ENCODE measurements at places on chromosomes 3 and 15.
A peak's percentile ranks its signal among the peaks of the same experiment; 100 is the strongest.

DNA sequence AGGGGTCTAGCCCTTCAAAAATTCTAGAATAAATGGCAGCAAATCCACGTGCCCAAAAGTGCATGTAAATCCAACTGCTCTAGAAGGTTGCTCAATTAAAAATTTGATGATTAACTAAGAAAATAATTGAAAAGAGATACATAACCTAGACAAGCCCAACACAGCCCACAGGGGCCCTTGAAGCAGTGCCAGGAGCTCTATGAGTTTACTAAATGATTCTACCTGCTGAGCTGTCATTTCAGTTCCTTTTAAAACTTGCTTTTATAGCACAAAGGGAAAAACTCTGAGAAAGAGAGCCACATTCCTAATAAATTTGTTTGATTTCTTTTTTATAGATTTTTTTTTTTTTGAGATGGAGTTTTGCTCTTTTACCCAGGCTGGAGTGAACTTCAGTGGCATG, 38.9 kb upstream of the GNB5 start:
- DNase-seq: no peak

- no peak for DNase-seq
Measured at GRCh38 chr3:54171509-54171908, 49.2 kb downstream of the CACNA2D3 start.

DNA sequence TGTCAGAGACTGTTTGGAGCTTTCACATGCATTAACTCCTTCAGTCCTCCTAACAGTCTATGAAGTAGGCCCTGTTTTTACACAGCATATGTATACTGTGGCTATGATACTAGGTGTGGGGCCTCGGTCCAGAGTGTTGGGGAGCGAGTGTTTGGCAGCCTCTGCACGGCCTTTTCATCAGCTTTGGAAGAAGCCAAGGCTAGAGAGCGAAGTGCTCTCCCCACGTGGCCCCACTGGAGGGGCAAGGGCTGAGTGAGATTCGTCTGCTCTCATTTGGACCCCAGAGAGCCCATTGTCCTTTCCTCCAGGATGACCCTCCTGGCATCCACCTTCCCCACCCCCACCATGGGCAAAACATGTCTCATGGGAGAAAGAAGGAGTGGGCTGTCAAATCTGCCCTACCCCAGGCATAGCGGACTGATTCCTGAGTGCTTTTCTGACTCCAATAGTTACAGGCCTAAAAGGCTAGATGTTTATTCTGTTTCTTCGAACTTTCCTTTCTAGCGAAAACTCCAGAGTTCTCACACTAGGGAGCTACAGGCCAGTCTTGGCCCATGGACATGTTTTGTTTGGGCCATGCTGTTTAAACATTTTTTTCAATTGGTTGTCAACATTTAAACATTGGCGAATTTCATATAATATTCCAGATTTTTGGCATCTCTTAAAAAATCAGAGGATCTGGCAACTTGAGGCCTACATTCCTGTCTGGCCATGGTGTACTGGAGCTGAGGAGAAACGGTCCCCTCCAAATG, 76.0 kb downstream of the EEFSEC start:
- no peak for DNase-seq

GRCh38 chr3:107962946-107963345, 127.9 kb downstream of the CD47 start:
- peak; percentile 43 for DNase-seq

DNA sequence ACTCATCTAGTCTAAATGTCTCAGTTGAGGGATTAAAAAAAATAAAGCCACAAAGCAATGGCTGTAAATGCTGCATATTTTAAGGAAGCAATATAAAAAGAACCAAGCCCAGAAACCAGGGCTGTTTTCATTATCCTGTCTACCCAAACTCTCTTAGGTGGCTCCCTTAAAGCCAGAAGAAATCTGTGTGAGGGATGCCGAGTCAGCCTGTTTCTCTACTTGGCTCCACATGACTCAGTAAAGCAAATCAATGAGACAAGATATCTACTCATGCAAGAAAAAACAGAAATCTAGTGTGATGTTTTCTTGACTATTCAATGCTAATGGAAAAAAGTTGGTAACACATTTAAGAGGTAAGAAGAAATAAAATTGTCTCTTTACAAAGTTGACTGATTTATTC, 296.2 kb downstream of the ZBTB20 start:
- DNase-seq: no peak

DNA sequence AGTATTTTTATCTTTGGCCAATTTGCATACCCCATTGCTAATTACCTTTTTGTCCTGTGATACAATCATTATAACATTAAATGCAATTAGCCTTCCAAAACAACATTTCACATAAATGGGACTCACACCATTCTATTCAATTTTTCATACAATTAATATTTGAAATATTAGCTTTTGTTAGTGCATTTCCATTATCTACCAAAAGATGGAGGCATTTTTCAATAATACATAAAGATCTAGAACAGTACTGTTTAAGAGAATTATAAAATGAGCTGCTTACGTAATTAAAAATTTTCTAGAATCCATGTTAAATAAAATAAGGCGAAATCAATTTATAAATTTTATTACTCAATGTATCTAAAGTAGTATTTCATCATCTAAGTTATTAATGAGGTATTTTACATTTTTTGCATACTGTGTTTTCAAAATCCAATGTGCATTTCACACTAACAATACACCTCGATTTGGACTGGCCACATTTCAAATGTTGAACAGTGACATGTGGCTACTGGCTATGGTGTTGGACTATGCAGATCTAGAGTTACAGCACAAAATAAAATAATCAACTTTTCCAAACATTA, 74.3 kb downstream of the TJP1 start:
- DNase-seq: no peak

DNA sequence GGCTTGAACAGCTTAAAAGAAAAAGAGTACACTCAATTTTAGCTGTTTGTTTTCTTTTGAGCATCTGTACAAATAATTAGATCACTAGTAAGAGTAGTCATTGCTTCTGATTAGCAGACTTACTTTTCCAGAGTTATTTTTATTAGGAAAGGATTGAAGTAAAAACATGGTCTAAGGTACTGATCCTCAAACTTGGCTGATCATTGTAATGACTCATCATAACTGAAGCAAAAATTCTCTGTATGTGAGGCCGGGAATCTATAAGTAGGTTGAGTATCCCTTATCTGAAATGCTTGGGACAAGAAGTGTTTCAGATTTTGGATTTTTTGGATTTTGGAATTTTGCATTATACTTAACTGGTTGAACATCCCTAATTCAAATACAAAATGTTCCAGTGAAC, 12.4 kb downstream of the NMD3 start:
- no peak for DNase-seq

DNA sequence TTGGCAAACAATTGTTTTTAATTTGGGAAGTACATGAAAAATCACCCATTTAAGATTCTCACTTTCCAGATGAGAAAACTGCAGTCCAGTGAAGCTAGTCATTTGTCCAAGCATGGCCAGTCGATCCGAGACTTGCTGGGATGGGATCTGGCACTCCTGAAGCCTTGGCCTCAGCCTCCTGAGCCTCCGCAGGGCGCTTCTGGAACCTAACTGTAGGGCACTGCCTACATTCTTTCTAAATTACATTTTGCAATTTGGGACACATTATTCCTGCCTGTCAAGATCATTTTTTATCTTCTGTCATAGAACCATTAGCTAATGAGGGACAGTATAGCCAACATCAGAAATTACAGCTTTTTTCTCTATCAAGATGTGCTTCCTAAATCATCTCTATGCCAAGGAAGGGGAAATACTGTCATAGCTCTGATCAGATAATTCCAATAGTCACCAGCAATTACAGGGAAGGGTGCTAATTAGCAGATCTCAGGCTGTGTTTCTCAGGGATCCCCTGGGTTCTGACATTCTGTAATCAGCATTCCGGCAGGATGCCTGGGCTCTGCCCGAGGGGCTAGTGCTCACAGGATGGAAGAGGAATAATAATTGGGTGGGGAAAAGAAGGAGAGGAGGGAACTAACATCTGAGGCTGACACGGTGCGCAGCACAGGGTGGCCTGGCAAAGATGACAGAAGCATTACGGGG, 28.3 kb downstream of the ANAPC13 start:
- no peak for DNase-seq

GRCh38 chr15:43911235-43911781, 84.5 kb downstream of the WDR76 start:
- no peak for DNase-seq

DNA sequence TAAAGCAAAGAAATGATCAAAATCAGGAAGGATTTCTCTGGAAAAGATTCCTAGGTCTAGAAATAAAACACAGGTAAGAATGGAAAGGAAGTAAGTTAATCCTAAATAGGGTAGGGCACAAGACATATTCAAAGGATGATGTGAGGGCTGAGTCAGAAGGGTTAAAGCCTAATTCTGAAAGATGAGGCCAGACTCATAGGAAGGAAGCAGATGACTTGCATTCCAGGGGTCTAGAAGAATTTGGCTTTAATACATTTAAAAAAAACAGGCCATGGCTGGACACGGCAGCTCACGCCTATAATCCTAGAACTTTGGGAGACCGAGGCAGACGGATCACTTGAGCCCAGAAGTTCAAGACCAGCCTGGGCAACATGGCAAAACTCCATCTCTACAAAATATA, 3.2 kb downstream of the SSR3 start:
- no peak for DNase-seq

DNA sequence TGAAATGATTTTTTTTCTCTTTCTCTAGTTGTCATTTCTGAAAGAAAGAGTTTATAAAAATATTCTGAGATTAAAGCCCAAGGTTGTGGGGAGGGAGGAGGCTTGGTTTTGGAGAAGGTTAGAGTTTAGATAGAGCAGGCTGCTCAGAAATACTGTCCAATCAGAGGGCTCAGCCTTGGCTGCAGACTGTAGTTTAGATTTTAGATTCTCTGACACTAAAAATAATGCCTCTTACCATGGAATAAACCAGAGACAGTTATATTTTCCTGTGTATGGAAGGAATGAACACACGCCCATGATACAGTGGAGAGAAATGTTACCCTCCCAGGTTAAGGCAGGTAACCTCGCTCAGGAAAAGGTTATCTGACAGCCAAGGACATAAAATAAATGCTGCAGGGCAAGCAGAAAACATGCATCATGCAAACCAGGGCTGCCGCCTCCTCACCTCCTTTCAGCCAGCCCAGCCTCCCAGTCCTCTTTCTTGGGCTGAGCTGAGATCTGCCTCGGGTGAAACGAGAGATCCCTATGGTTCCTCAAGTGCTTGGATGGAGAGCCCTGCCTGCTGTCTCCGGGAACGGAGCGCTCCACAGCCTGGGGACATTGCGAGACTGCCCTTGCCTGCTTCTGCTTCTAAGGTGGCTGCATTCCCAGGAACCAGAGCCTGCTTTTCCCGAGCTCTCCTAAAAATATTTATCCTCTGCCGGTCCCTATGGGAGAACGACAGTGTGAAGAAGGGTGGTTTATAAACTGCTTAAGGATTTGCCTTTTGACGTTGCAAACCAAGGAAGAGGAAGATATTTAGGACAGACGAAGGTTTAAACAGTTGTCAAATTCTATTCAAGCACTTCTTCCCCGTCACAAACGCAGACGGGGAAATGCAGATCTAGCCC, 848 bp downstream of the NCEH1 start:
- no peak for DNase-seq

- DNase-seq: no peak
Measured at GRCh38 chr15:70610541-70610940, 152.8 kb downstream of the UACA start.

DNA sequence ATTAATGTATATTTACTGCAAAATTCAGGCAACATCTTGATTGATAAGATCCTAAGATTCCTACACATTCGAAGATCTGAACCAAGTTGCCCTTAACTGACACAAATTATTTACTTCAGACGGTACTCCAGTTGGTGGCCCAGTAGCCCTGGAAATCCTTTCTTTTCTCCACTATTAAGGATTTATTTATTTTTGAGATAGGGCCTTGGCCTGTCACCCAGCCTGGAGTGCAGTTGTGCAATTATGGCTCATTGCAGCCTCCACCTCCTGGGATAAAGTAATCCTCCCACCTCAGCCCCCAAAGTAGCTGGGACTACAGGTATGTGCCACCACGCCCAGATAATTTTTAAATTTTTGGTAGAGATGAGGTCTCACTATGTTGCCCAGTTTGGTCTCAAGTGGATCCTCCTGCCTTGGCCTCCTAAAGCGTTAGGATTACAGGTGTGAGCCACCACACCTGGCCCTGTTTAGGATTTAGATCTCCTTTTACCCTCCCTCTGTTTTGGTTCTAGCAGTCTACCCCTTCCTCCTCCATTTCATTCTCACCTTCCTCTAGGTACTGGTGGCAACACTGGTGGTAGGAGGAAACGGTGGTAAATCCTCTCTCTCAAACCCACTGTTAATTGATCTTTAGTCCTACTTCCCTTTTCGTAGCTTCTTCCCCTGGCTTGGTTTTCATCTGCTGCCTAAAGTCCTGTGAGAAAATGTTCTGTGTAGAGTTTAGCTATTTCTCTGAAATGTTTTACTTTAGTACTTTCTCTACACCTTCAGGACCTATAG, 12.7 kb upstream of the ZNF609 start:
- DNase-seq: no peak

DNA sequence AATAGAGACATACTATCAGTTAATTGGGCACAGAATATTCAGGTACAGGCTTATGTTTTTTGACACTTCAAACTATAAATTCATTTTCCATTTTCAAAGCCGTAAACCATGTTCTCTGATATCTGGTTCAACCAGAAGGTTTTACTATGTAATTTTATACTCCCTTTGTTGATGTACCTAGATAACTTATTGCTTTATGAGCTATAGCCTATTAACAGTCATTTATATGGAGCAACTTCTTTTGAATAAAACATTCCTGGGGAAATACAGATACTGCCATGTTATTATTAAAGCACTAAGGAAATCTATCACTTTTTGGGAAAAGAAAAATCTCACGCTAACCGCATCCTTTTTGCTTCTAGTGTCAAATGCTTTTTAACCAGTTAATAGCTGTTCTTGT, 505.6 kb downstream of the PYDC2 start:
- DNase-seq: no peak

DNA sequence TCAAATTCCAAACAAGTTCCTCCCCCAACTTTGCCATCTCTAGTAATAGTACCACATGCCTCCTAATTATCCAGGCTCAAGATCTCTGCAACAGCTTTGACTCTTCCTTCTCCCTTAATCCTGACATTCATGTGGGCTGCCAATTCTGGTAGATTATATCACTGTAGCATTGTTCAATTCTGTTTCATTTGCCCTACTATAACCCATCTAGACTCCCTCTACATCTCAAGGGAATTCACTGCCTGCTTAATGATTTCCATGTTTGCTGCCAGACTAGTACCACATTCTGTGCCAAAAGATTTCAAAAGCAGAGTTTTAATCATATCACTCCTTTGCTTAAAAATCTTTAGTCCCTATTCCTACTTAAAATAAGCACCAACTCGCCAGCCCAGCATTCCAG, 34.6 kb upstream of the PPIB start:
- DNase-seq: no peak

DNA sequence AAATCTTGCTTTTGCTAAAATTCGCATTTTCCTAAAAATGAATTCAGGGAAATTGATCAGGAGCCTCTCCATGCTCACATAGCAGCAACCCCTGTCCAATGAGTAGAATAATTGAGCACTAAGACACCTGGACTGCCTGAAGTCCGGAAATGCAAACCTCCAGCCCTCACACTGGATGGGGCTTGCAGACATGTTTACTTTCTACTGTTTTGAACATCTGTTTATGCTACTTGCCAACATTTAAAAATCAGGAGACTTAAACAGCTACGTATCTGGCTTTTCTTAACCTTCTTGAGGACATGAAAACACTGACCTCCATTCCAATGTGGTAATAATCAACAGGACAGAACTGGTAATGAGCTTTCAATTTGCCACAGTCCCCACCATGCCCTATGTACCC, 184.4 kb downstream of the SHOX2 start:
- no peak for DNase-seq

GRCh38 chr3:112382543-112383160, 49.7 kb downstream of the CD200 start:
- DNase-seq: no peak

GRCh38 chr3:123155471-123156011, 46.2 kb upstream of the SEC22A start:
- DNase-seq: no peak
